Islet precursor cell (in vitro differentiated cells): ENCODE measurements at places on chromosomes 6 and 20.
A peak's percentile ranks its signal among the peaks of the same experiment; 100 is the strongest.

DNA sequence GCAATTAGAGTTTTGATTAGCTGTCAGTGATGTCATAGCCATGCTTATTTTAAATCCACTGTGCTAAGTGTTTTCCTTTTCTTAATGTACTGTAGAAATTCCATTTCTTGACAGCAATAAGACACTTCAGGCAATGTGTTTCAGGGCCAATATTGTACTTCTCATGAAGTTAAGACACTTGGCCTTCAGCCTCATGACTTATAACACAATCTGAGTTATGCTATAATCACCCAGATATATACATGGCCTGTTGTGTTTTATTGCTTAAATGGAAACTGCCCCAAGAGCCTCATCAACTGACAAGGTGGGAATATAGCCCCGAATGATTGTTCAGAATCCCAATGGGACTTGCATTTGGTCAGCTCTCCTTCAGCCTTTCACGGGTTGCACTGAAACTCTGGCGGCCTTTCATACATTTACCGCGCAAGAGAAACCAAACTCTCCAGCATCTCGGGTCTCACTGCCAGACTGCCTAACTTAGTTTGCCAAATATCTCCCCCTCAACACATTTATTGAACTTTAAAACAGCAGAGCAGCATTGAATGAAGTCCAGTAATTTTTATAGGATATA is 44.2 kb upstream of the TBX18 start:
- no peak for DNase-seq

- DNase-seq: peak; percentile 69
Observed at GRCh38 chr20:25039697-25040437, 18.1 kb downstream of the ACSS1 start.

GRCh38 chr6:3822747-3823445 is 26.3 kb upstream of the FAM50B start:
- peak; percentile 52 for DNase-seq

DNA sequence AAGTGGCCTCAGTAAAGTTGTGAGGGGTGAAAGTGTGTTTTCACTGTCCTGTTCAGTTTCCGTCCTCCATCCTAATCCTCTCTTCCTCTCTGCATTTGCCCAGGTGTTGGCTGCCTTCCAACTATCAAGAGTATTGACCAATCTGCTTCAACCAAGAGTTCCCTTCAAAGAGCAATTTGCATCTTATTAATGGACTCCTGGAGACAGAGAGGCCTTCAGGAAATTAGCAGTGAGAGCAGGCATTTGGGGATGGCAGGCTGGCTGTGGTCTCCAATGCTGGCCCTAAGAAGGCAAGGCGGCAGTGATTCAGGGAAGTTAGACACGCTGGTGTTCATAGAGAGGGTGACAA is 77.2 kb downstream of the GPR6 start:
- DNase-seq: no peak
